ENCODE measurements at places on chromosomes 11 and 22.
A peak's percentile ranks its signal among the peaks of the same experiment; 100 is the strongest.

GRCh38 chr11:6204706-6205105, 651 bp upstream of the C11orf42 start:
- DNase-seq = peak; percentile 94

DNA sequence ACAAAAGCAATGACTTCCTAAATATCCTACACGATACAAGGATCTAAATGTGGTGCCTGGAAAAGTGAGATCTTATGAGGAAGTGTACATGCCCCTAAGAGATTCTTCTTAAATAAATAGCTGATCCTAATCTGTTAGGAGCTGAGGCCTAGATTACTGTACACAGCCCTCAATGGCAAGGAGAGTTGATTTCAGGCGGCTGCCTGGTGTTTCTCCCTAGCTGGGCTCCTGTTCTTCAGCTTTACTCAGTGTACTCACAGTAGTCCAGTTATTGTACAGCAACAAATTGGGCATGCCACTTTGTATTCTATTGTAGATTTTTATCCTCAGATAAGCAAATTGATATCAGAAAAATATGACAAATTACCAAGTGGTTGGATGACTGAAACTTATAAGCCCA, 358.2 kb upstream of the PDGFD start:
- DNase-seq = no peak

GRCh38 chr11:134878785-134879184, 466.7 kb upstream of the B3GAT1 start:
- DNase-seq = no peak

DNA sequence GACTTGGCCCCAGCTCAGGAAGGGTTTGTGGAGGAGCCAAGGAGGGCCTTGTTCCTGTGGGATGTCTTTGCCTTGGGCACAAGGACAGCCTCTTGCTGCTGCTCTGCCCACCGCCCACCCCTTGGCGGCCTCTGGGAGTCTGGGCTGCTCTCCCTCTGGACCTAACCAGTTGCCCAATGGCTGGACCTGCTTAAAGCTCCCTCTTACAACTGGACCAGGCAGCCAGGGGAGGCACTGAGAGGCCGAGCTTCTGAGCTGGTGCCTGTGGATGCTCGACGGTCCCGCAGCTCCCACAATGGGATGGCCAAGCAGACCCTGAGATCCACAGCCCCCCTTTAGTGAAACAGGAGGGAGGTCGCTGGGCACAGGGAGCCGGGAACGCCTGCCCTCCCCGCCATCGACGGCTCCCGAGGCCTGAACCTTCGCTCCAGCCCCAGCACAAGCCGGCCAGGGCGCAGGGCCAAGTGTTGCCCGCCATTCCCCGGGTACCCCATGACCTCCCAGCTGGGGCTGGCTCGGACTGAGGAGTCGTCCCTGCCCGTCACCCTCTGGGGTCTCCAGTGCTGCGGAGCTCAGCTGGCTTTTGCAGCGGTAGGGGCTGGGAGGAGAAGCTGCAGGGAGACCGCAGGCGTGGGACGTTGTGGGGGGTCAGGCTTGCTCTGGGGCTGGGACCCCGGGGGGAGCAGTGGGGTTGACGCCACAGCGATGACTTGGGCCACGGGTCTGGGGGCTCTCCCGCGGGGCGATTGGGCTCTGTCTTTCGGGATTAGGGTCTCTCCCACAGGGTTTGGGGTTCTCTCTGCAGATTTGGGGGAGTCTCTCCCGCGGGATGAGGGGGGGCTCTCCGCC, 584 bp upstream of the GAL start:
- no peak for DNase-seq

DNA sequence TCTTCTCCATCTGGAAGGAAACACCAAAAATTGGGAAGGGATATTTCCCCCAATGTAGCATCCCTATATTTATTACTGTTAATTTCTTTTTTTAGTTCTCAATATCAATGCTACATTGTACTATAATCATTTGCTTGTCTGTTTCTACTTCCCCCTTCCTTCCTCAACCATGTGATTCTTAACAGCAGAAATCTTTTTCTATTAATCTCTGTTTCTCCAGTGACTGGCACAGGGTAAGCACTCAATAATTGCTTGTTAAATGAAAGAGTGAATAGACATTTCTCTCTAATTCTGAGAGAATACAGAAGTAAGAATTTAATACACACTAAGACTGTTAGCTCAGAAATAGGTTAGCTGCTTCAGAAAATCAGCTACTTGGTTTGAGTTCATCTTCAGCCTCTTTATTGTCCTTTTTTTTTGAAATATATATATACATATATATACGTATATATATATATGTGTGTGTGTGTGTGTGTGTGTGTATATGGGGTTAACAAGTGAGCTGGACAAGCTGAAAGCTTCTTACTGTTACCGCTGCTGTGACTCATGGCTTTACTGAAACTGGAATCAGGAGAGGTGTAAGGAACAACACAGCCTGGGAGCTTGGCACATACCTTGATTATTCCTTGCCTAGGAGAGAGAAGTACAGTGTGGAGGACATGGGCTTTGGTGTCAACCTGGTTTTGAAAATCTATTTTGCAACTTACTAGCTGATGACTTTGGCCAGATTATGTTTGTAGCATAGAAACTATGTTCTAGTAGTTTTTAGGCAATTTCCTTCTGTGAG, 26.2 kb upstream of the PDE3B start:
- peak; percentile 40 for DNase-seq

DNA sequence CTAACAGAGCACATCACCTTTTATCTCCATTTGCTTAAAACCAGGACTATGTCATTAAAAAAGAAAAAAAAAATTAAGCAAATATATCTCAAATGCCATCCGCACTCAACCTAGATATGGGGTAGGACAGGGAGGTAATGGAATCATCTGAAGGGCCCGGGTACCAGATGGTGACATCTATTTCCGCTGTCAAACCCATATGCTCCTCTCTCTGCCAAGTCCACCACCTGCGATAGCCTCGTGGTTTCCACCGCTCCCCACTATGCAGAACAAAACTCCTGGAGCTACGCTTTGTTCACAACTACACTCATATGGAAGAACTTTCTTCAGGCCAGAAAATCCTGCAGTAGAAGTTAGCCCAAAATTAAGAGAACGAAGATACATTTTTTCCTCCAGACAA, 31.4 kb downstream of the FEZ1 start:
- DNase-seq = no peak

GRCh38 chr11:123188508-123189165, 6.4 kb downstream of the CLMP start:
- no peak for DNase-seq

GRCh38 chr22:37295213-37295886, 13.0 kb downstream of the CYTH4 start:
- no peak for DNase-seq

- no peak for DNase-seq
Observed at GRCh38 chr22:27065279-27065678, 407.9 kb downstream of the MIAT start.

DNA sequence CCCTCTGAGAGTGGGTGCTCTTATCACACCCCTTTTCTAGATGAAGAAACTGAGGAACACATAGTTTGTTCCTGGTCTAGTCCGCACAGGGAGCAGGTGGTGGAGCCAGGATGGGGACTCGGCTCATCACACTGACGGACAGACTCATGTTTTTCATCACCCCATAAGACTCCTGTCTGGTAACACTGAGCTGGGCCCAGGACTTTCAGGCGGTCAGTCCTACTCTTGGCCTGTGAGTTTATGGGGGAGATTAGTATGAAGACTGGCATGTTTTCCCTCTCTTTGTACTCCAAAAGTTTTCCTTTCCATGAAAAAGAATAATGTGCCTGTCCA, 160.8 kb downstream of the LDLRAD3 start:
- no peak for DNase-seq

DNA sequence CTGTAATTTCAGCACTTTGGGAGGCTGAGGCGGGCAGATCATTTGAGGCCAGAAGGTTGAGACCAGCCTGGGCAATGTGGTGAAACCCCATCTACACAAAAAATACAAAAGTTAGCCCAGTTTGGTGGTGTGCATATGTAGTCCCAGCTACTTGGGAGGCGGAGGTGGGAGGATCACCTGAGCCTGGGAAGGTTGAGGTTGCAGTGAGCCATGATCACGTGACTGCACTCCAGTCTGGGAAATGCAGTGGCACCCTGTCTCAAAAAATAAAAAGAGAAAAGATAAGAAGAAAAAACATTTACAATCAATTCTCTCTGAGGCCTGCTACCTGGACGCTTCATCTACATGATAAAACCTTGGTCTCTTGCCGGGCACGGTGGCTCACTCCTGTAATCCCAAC, 7.2 kb upstream of the CBL start:
- no peak for DNase-seq

DNA sequence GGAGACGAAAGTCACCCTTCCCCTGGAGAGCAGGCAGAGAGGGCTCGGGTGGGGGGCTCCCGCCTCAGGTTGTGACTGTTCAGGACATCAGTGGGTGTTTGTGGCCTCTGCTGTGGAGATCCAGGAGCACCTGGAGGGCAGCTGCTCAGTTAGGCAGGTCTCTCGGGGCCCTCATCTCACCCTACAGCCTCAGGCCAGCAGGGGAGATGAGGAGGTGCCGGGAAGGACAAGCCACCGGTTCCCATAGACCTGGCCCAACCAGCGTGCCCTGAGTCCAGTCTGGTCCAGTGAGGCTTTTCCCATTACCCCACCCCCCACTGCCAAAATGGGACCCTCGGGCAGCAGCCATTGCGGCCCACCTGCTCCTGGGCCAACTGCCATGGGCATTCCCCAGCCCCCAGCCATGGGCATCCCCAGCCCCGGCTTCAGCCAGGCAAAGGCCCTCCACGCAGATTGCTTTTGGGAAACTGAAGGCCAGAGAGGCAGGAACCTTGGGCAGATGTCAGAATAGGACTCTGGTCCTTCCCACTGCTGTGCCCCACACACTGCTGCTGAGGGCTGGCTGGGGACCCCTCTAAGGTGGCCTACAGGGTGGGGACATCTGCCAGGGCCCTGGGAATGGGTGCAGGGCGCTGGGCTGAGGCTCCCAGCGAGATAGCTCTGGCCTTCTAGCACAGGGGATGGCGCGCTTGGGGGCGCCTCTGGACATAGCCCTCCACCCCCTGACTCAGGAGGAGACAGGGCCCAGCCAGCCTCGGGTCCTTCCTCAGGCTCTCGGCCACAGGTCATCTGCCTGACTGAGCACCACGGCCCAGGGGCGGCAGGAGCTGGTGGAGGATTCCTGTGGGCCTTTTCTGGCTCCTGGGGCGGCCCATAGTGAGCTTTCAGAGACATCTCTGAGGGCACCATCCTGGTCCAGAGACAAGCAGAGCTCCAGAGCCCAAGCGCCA, 4.8 kb downstream of the PIM3 start:
- DNase-seq = no peak

DNA sequence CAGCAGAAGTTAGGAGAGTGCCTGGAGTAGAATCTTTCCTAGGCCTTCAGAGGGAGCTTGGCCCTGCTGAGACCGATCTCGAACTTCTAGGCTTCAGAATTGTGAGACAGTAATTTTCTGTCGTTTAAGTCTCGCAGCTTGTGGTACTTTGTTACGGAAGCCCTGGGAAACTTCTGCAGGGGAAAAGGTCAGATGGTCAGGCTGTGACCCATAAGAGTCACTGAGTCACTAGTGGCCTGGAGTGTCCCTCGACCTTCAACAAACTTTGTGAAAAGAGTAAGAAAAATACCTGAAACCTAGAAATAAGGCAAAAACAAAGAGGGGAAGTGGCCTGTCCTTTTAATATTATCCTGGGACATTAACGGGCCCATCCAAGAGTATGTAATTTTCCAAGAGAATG, 34.6 kb downstream of the CSNK2A3 start:
- DNase-seq = peak; percentile 49

DNA sequence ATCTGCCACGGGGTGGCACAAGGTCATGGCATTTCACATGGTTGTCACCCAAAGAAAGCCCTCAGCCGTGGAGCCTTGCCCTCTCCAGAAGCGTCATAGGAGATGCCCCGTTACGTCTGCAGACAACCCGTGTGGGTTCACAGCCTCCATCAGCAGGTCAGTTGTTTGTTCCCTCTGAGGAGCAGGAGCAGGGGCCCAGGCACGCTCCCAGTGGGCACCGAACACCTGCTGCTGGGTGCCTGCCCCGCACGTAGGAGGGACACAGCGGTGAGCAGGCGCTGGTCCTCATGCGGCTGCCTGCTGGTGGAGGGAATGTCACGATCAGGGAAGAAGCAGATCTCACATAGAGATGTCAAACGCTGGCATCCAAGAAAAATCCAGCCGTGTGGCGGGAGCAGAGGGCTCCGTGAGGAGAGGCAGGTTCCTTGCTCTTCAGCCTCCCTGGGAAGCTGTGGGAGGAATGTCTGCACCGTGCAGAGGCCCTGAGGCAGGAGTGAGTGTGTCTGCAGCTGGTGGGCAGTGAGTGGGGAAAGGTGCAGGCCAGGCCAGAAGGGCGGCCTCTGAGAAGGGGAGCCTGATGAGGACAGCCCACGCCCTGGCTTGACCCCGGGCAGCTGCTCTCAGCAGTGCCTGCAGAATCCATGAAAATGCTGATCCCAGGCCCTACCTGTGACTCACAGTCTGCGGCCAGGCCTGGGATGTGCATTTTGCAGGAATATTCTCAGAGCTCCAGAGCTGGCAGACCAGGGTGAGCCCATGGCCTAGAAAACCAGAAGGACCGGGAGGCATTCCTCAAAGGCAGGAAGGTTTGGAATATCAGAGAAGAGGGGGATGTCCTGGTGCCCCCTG, 36.4 kb upstream of the TH start:
- no peak for DNase-seq

GRCh38 chr22:38230108-38230825, 28.5 kb downstream of the MAFF start:
- peak; percentile 73 for DNase-seq

DNA sequence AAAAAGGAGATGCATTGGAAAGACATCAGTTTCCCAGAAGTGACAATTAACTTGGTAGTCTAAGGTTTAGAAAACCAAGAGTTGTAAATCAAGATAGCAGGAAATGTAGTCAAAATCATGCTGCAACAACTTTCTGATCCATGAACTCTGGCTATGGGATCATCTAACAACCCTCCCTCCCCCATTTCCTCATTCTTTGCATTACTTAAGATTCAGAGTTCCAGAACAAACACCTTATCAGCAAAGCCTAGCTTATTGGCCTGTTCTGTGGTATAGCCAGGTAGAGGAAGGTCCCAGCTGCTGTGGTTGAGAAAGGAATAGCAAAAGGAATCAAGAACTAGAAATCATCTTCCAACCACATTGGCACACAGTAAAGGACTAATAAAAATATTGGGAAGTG, 651.1 kb downstream of the METTL15 start:
- DNase-seq = no peak

DNA sequence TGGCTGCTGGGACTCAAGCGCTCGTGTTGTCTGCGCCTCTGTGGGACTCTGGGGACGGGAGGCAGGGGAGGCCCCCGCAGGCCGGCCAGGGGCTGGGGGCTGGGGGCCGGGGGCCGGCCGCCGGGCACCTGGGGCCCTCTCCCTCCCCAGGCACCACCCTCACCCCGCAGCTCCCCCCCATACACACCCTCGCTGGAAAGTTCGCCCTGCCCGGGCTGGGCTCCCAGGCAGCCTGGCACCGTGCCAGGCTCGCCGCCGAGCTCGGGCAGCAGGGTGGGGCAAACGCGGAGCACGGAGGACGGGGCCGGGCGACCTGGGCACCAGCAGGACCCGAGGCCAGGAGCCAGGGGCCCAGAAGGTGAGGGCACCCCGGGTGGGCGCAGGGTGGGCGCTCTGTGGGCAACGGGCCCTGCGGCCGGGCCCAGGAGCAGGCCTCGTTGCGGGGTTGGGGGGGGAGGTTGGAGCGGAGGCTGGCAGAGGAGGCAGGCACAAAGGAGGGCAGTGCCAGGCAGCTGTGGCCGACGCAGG, 76.7 kb upstream of the WNT7B start:
- peak; percentile 63 for DNase-seq

- no peak for DNase-seq
Observed at GRCh38 chr22:30159561-30160353, 79.5 kb downstream of the HORMAD2 start.

Data from inflammatory macrophage treated with lipopolysaccharide for 4 hours (primary cell).